ENCODE measurements at places on chromosomes 3 and 15.

DNA sequence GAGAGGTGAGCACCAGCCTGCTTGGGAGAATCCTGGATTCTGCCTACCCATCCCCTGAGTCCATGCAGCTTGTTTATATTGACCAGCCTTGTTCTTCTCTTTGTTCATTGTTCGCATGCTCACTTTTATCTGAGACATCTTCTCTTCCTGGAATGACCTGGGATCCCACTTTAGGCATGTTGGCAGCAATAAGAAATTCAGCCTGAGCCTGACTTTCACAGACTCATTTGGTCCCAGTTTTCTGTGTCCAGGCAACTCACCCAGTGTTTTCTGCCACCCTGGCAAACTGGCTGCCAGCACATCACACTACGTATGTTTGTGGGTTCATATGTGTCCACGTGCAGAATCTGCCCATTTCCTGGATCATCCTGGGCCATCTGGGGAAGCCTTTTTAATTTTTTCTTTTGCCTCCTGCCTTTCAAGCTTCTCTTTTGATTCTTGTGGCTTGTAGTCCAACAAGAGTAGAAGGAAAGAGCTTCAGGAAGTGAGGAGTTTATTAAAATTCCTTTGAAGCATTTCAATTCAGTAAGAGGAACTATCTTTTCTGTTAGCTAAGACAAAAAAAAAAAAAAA is 199.9 kb downstream of the FNDC3B start:
- DNase-seq: no peak

DNA sequence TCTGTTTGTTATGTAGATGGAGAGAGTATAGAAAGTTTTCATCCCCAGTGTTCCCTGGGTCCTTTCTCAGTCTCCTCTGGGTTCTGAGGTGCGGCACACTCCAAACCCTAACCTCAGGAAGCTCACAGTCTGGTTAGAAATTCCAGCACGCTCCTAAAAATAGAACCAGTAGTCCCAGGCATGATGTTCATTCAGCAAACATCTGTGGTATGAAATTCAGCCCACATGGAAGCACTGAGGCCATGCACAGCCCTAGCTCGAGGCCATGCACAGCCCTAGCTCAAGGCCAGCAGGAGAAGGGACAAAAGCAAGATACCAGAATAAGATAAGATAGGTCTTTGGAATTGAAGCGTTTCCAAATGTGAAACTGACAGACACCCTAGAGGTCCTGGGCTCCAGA is 82.3 kb upstream of the OXTR start:
- DNase-seq: no peak

DNA sequence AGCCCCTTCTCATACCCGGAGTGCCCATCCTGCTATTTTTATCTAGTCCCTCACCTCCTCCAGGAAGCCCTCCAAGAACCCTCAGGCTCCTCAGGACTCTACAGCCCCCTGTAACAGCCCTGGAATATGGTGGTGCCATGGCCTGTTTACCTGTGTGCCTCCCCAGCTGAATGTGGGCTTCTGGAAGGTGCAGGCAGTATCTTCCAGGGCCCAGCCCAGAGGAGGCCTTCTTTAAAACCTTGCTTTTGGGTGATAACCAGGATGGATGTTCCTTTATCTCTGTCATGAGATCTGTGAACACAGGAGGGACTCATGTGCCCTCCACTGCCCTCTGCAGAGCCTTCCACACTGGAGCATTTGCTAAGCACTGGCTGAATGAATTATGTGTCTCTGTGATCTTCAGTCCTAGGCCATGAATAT is 36.7 kb upstream of the MRPS22 start:
- no peak for DNase-seq

- no peak for DNase-seq
Measured at GRCh38 chr3:66052721-66053549, 14.2 kb upstream of the MAGI1 start.

DNA sequence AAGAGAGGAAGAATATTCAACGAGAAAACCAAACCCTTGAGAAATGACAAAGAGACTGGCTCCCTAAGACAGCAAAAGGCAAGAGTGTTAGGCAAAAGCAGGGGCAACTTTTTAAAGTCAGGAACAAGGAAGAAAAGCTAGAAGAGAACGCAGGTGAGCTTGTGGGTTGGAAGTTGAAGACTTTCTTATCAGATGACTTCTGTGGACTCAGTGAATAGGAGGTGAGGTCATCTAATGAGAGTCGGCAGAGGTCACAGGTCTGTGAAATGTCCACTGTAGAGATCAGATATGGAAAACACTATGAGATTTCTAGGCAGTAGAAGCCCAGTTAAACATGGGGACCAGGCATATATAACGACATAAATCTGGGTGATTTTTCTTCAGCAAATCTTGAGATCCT is 27.2 kb upstream of the TNIK start:
- DNase-seq: no peak
